ENCODE measurements at places on chromosomes 5 and 9.

GRCh38 chr9:110932863-110933262, 105.4 kb downstream of the LPAR1 start:
- DNase-seq = no peak

DNA sequence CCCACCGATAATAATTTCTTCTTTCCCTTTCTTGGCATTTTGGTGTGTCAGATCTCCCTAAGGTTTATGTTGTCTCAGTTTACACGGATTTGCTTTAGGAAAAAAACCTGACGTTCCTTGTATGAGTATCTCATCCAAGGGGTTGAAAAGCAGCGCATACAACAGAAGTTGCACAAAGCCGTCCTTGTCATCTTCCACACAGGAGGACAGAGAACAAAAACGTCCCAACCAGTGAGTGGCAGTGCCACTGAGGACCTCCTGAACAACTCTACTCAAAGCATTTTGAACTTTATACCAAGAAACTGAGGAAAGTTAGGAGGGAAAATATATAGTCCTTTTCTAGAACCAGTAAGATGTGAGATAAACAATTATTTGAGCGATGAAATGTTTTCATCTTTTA, 547.0 kb downstream of the PDE4D start:
- no peak for DNase-seq

- no peak for DNase-seq
Observed at GRCh38 chr5:129619782-129620181, 128.1 kb upstream of the MINAR2 start.

GRCh38 chr9:31023847-31024246, 1360.6 kb upstream of the ACO1 start:
- DNase-seq = no peak

DNA sequence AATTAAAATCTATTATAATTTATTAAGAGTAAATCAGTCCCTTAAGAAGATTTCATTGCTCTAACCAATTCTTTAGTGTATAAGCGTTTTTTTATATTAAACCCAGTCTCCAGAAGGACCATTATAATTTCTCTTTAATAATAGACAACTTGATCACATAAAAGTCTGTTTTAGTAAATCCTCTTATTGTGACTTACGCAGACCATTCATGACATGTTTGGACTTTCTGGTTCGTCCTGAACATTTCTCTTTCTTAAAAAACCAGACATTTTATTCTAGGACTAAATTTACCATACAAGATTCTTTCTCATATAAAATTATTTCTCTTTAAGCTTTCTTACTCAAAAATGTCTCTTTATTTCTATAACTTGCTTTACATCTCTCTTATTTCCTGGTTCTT, 196.2 kb upstream of the RAI14 start:
- no peak for DNase-seq
